ENCODE measurements at places on chromosomes 6 and 20.

DNA sequence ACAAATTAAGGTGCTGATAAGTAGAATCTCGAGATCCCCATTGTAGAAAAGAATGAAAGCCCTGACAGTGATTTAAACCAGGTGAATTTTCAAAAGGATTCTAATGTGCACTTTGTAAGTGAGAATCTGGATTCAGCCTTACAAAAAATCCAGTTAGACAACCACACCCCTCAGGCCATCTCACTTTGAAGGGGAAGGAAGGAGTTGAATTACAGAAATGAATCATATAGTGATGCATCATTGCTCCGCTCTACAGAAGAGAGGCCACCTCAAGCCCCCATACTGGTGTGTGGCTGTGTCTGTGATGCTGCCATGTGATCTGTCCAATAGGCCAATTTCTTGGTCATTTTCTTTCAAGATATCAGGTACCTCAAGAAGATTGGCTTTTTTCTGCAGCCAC is 85.5 kb upstream of the NT5E start:
- H3K27ac ChIP-seq, result peak overlapping the region; percentile 87
- H3K4me3 ChIP-seq, result peak overlapping the region; percentile 51
- H3K36me3 ChIP-seq, result no peaks in the 10 kb centered on the region
- peaks cover 36% of the 10 kb centered on the region for H3K4me1 ChIP-seq

DNA sequence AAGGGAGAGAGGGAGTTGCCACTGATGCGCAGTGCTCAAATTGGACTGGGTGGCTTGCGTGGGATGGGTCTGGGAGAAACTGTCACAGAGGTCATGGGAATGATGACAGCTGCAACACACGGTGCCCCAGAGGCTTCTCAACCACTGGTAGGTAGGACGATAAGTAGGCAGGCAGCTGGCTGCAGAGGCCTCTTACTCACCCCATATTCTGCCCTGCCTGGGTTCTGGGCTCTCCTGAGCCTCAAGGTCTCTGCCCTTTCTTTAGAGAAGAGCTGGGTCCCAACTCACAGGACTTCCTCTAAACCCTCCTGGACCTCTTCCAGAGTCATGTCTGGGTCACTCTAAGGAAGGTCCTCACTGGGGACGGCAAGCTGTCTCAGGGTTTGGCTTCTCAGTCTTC is 37.2 kb upstream of the RNF24 start:
- H3K27ac ChIP-seq, result no peak overlapping the region
- H3K36me3 ChIP-seq, result no peaks in the 10 kb centered on the region
- H3K27me3 ChIP-seq, result no peaks in the 10 kb centered on the region
- H3K4me3 ChIP-seq, result no peak overlapping the region
- H3K4me1 ChIP-seq, result no peaks in the 10 kb centered on the region

GRCh38 chr20:19723813-19724430 is 34.1 kb upstream of the RIN2 start:
- no peaks in the 10 kb centered on the region for H3K27me3 ChIP-seq
- H3K4me1 ChIP-seq, result peaks cover 11% of the 10 kb centered on the region
- no peaks in the 10 kb centered on the region for H3K36me3 ChIP-seq
- no peak for DNase-seq
- no peak overlapping the region for H3K27ac ChIP-seq
- no peak overlapping the region for H3K4me3 ChIP-seq

DNA sequence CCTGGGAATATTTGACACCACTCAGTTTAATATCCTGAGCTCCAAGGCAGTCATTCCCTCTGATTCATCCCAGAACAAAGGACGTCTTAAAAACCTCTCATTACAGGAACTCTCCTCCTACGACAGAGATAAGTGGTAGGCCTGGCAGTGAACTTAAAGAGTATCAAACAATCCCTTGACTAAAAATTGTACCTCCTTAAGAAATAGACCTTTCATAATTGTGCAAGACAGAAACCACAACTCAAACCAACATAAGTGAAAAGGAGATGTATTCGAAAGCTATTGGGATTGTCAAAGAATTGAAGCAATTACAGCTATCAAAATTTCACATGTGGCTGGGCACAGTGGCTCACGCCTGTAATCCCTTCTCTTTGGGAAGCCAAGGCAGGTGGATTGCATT is 19.1 kb upstream of the BNIP5 start:
- no peak overlapping the region for H3K4me3 ChIP-seq
- no peak for DNase-seq
- no peaks in the 10 kb centered on the region for H3K36me3 ChIP-seq
- no peak overlapping the region for H3K27ac ChIP-seq
- H3K27me3 ChIP-seq, result no peaks in the 10 kb centered on the region

- no peaks in the 10 kb centered on the region for H3K4me1 ChIP-seq
- no peaks in the 10 kb centered on the region for H3K36me3 ChIP-seq
- DNase-seq, result peak; percentile 55
- H3K27ac ChIP-seq, result no peak overlapping the region
- no peak overlapping the region for H3K4me3 ChIP-seq
Observed at GRCh38 chr20:1876217-1876921, 18.8 kb upstream of the SIRPA start.

GRCh38 chr20:17659801-17660200 is 22.2 kb downstream of the RRBP1 start:
- H3K4me1 ChIP-seq, result peaks cover 18% of the 10 kb centered on the region
- no peaks in the 10 kb centered on the region for H3K27me3 ChIP-seq
- peaks cover 50% of the 10 kb centered on the region for H3K36me3 ChIP-seq
- H3K4me3 ChIP-seq, result no peak overlapping the region

- no peaks in the 10 kb centered on the region for H3K27me3 ChIP-seq
- H3K4me3 ChIP-seq, result no peak overlapping the region
- DNase-seq, result no peak
- no peaks in the 10 kb centered on the region for H3K36me3 ChIP-seq
Observed at GRCh38 chr6:117168296-117169063, 96.9 kb upstream of the VGLL2 start.
